AG04450 (cell line): ENCODE measurements at places on chromosomes 5 and 9.

- no peak for DNase-seq
Observed at GRCh38 chr5:96896276-96896675, 20.0 kb downstream of the ERAP2 start.

DNA sequence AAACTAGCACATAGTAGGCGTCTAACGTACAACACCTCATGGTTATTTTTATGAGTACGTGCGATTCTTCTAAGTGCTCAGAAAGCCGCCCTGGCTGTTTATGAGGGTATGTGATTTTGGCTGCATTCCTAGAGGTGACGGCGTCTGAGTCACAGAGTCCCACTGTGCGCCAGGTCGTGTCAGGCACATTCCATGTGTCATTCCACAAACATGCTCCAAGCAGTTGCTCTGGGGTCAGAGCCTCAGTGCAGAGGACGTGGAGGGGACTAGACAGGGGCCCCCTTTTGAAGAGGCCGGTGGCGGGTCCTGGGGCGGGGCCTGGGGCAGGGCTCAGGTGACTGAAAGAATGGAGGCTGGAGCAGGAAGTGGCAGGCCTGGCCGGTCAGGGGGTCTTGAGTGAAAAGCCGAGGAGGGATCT, 51.9 kb downstream of the NEK6 start:
- DNase-seq, result peak; percentile 90

- DNase-seq, result no peak
Observed at GRCh38 chr9:134935056-134935640, 17.4 kb upstream of the FCN1 start.

DNA sequence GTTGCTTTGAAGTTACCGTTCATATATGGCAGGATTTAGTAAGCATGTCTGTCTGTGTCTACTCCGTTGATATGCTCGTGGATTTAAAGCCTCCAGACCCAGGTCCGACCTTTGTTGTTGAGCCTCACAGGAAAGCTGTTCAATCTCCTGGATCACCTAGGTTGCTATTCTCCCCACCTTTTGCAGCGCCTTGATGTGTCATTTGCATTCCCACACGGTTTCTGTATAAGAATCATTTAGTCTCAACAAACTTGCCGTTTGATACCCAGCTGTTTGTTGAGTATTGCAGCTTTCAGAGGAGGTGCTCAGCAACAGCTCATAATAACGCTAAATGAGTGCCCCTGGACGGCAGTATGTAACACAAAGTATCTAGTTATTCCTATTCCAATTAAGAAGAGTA, 1.2 kb upstream of the ADGRV1 start:
- no peak for DNase-seq

- DNase-seq, result no peak
Observed at GRCh38 chr5:97923997-97924396, 741.0 kb upstream of the RIOK2 start.

DNA sequence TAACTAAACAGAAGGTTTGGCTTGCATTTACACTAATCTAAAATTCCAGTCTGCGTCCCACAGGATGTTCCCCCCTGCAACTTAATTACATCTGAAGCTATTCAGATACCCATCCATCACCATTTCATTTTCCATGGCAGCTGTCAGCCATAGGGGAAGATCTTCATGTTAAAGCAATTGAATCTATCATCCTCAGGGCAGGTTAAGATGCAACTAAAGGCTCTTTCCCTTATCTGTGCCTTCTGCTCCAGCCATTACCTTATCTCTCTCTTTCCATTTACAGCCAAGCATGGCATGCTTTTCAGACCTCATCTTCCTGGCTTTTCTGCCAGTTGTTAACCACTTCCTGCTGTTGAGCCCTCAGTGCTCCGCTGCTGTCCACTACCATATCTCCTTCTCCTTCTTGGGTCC, 15.8 kb upstream of the HACD4 start:
- DNase-seq, result no peak

DNA sequence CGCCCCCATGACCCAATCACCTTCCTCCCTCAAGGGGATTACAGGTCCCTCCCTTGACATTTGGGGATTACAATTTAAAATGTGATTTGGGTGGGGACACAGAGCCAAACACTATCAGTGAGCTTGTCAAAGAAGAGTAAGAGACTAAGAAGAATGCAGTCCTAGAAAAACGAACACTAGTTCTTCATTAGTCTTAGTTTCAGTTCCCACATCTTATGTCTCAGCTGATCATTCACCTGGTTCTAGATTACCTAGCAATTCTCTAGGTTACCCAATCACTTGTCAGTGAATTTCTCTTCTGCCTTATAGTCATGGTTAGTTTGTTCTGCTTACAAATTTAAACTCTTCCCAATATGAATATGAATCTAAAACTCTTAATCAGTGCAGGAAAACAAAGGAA, 251.5 kb downstream of the COX7C start:
- no peak for DNase-seq

DNA sequence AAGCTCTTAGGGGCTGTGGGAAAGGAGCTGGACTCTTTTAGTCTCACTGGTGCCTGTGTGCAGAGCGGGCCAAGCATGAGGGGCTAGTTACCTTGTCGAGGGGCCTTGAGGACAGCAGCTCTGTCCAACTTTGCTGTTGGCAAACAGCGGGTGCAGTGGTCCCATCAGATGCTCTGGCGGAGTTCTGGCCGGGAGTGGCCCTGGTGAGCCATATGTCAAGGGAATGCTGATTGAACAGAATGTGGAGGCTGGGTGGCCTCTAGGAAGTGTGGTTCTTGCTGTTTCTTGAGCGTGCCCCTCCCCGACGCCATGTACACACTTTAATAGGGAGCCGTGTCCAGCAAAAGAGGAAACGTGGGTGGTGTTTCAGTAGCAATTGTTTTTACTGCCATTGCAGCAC, 3.6 kb upstream of the ADAMTS2 start:
- no peak for DNase-seq

GRCh38 chr5:144189800-144190429, 19.2 kb downstream of the KCTD16 start:
- DNase-seq, result no peak

DNA sequence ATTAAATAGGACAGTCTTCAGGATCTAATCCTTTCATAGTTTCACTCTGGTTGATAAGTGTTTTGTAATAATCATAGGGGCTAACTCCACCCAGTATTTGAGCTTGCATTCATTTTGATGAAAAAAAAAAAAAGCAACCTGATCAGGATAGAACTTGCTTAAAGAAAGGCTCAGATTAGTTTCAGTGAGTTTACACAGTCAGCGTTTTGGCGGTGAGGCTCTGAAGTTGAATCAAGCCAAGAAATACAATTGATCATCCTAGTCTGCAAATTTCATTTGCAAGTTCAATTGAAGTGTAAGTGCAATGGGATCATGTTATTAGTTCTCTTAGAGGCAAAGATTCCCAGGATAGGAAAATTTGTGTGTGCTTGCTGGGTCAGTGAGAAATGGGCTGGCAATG, 159.7 kb upstream of the ELL2 start:
- DNase-seq, result no peak

DNA sequence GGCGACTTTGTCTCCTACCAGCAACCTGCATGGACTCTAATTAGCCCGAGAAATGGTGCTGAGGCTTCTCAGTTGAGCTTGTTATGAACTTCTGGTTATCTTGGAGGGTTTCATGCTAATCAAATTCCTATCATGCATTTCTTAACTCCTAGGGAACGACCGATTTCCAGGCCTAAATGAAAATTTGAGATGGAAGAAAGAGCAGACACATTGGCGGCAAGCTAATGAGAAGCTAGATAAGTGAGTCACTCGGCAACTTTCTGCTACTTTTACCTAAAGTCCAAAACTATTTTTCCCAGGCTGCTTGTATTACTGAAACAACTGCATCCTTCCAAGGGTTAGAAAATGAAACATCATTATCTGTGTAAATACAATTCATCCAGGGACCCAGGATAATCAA, 207.2 kb downstream of the DOCK8 start:
- no peak for DNase-seq

DNA sequence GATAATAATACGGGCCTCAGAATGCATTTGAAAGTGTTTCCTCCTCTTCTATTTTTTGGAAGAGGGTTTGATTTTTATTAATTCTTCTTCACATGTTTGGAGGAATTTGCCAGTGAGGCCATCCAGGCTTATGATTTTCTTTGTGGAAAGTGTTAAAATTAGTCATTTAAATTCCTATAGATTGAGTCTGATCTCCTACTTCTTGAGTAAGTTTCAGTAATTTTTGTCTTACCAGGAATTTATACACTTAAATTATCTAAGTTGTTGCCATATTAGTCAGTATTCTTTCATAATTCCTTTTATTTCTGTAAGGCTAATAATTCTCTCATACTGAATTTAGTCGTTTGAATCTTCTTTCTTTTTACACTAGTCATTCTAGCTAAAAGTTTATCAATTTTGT, 25.2 kb upstream of the HAPLN1 start:
- no peak for DNase-seq

DNA sequence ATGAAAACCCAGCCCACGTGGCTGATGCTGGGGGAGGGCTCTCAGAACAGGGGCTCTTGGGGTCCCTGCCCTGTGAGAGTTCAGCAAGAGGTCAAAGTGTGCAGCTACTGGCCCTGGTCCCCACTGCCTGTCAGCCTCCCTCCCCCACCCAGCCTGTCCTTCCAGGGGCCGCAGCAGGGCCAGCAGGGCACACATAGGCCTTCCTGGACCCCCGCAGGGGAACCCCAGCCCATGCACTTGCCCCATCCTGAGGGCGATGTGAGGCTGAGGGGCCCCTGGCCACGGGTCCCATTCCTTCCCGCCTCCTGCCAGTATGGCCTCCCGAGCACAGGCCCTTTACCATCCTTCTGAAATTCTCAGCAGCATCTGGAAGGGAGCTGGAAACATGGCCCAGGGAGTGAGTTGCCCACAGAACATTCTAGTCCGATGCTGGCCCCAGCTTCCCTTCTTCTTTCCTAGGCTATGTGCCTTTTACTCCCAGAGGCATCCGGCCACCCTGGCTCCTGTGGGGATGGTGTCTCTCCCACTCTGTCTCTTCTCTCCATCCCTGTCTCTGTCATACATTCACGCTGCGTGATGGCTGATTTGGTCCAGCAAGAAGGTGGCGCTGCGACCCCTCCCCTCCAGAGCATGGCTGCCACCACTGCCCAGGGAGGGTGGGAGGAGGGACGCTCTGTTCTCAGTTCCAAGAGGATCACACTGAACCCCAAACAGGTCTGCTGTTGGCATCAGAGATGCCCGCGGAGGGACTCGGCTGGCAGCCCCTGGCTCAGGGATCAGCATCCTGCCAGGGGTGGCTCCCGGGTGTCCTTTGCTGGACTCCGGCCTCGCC, 19.6 kb downstream of the MRPL36 start:
- DNase-seq, result no peak

DNA sequence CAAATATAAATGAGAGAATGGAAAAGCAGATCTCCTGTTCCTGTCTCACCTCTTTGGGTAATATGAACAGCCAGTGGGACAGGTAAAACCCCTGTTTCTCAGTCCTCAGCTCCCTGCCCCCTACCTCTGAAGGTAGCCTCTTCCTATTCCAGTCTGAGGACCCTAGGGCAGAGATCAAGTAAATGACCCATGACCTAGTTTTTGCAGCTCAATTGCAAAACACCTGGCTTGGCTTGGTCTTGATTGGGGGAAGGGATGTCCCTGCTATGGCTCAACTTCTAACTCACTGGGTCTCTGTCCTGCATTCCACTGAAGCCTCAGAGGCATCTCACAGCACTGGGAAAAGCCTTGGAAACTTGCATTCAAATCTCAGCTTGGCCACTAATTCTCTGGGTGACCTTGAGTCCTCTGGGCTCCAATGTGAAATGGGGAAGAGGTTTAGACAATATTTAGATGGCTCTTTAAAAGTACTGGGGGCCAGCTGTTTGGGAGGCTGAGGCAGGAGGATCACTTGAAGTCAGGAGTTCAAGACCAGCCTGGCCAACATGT, 1.6 kb upstream of the GALT start:
- DNase-seq, result no peak

GRCh38 chr9:32606811-32607210, 28.7 kb downstream of the TAF1L start:
- no peak for DNase-seq

- no peak for DNase-seq
Observed at GRCh38 chr9:87698069-87698809, 27.7 kb upstream of the CTSL start.

DNA sequence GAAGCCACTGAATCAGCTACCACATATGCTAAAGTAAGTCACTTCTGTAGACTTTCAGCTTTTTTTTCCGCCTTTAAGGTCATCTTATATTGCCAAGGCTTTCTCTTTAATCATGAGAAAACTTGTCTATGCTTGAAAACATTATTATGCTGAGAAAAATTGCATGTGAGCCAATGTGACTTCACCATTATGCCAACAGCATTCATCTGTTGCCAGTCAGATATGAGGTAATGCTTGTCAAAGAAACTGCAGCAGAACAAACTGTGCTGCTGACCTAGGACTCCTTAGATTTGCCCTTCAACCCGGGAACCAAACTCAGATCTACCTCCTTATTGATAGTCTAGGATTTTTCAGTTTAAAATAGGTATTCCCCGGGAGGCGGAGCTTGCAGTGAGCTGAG, 34.3 kb downstream of the SLC44A1 start:
- DNase-seq, result no peak

- no peak for DNase-seq
Observed at GRCh38 chr5:1059884-1060263, 51.3 kb downstream of the NKD2 start.

DNA sequence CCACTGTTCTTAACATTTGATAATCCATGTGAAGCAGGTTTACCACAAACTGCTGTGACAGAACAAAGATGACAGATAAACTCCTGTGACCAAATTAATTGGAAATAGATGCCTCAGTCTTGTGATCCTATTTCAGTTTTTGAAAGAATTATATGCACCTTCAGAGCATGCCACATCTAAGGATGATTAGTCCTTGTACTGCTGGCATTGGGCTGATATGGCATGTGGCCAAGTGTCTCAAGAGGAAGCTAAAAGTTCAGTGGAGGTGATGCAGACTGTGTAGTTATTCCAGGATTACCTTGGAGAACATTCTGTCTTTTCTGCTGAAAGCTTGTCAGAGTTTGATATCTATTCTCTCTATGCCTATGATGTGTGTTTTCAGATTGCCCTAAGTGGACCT, 314.4 kb upstream of the EFNA5 start:
- DNase-seq, result no peak

DNA sequence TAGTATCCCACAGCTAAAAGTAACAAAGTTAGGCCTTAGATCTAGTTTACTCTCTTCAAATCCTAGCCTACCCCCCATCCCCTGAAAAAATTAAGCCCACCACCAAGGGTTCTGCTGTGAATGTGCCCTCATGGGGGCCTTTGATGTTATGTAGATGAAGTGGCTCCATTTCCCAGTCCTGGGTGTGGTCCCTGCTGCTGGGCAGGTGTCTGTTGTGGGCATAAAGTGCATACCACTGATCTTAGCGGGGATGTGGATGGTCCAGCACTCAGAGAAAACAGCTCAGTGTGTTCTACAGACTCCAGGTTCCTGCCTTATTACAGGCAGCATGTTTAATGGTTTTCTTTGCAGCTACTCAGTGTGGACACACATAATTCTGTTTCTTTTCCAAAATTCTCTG, 1.9 kb downstream of the PCBD2 start:
- DNase-seq, result no peak

GRCh38 chr9:130824643-130825350, 10.3 kb upstream of the ABL1 start:
- no peak for DNase-seq
